Astrocyte of the spinal cord (primary cell): ENCODE measurements at places on chromosomes 4 and X.

- DNase-seq: no peak
These were observed 18.3 kb downstream of the SPON2 start for GRCh38 chr4:1154126-1154522.

- DNase-seq: peak; percentile 65
These were observed 7.6 kb upstream of the SOWAHB start for GRCh38 chr4:76905521-76905920.

DNA sequence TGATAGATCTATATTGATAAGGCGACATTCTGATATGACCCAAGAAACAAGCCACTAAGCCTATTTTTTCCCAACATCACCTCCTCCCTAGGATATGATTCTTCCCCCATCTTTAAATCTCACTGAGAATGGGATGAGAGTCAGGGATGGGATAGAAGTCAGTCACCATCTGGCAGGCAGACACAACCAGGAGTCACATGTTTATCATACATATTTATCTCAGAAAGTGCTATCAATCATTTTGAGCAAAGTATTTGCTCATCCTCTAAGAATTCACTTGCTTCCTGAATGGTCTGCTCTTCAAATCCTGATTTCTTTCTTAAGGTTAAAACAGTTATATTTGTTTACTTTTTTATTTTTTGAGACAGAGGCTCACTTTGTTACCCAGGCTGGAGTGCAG, 20.3 kb downstream of the DNAAF6 start:
- no peak for DNase-seq

- no peak for DNase-seq
These were observed 69.5 kb upstream of the CT45A1 start for GRCh38 chrX:135643916-135644315.

DNA sequence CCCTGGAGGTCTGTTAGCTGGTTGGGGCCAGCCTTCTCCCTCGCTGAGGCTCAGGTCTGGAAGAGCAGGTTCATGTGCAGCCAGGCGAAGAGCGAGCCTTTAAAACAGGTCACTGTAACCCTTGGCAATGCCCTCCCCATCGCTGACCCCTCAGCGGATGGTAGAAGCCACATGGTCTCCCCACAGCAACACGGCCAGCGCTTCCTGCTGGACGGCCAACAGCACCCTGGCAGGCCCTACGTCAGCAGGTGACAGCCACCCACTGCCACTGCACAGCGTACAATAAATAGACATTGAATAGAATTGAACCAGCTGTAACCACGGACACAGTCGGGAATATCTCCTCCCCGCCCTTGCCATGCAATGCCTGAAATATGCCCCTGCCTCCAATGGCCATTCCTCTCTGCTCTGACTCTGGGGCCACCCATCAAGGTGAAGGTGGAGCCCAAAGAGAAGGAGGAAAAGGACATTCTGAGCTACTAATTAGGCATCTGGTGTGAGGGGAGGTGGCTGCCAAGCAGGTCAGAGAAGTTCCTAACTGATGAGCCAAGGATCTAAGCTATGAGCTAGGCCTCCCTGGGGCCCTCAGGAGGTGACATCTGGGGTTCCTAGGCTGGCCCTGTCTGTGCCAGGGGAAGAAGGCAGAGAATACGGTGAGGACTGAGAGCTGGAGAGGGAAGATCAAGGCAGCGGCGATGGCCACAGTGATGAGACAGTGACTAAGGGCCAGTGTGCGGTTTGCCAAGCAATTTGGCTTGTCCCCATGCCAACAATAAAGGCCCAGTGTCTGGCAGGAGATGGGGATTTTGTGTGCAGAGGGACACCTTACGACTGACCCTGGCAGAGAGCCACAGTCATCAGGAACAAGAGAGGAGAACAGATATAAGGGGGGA, 202.3 kb downstream of the BCOR start:
- no peak for DNase-seq
